ENCODE measurements at places on chromosomes 3 and 15.

DNA sequence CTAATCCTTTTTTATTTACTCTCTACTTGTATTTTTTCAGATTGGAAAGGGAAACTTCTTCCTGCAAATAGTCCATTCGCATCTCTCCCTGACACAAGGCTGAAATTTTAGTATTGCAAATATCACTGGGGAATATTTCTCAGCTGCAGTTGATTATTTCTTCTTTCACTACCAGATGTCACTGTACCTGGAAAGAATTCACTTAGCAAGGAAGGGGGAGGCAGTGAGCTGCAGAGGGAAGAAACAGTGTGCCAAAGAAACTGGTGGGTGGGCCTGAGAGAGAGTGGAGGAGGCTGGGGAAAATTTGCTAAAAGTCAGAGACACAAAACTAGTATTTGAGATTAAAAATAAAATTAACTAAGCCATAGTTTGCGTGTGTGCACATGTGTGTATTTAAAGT lies 142.3 kb upstream of the STT3B start:
- DNase-seq = no peak

- DNase-seq = no peak
Observed at GRCh38 chr15:68592054-68592453, 13.3 kb downstream of the CORO2B start.

DNA sequence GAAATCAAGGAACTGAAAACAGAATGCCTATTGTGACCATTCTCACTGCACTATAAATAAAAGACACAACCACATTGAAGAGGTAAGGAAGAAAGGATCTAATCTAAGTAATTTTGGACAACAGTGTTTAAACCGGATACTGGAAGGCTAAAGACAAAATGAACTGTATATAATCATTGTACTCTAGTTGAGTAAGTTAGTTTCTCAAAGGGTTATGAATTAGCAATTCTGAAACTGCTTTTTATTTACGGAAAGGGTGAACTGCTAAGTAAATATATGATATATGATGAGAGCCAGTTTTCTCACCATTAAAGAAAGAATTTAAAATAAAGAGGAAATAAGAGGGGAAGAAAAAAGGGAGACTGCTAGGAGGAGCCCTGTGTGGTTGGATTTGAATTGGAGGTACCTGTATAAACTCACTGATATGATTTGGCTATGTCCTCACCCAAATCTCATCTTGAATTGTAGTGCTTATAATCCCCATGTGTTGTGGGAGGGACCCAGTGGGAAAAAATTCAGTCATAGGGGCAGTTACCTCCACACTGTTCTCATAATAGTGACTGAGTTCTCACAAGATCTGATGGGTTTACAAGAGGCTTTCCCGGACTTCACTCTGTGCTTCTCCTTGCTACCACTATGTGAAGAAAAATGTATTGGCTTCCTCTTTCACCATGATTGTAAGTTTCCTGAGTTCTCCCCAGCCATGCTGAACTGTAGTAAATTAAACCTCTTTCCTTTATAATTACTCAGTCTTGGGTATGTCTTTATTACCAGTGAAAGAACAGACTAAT lies 607.7 kb downstream of the PYDC2 start:
- no peak for DNase-seq

- no peak for DNase-seq
Observed at GRCh38 chr15:27623560-27624305, 475.4 kb downstream of the OCA2 start.

GRCh38 chr3:183392186-183393034 lies 36.0 kb downstream of the MCF2L2 start:
- DNase-seq = no peak

GRCh38 chr15:68249058-68249713 lies 19.7 kb upstream of the CLN6 start:
- DNase-seq = no peak

DNA sequence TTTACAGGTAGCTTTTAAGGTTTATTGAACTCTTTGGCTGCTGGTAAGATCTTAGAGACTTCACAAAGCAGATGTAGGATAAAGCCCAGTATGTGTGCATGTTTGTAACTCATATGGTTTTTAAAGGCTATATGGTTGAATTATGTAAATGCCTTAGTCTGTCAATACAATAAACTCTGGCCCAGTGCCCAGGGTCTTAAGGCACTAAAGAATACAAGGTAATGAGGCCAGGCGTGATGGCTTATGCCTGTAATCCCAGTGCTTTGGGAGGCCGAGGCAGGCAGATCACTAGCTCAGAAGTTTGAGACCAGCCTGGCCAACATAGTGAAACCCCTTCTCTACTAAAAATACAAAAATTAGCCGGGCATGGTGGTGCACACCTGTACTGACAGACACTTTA lies 170.3 kb upstream of the CGNL1 start:
- DNase-seq = no peak

- no peak for DNase-seq
Observed at GRCh38 chr3:170270282-170270881, 48.2 kb downstream of the PRKCI start.

DNA sequence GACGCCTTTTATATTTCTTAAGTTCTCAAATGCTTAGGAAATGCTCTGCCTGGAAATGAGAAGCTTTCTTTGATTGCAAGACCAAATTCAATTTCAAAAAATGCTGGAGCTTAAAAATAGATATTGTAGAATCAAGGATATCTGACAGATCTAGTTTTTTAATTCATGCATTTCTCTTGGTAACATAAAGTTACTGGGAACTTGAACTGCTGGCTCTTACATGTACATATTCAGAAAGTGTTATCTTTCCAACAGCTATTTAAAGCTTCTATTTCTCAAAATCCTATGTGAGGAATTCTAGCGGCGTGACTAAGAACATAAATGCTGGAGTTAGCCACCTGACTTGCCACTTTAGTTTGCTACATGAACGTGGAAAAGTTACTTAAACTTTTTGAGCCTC lies 109.3 kb downstream of the C3orf38 start:
- no peak for DNase-seq

Data from stimulated activated CD4-positive, alpha-beta T cell treated with anti-CD3 and anti-CD28 coated beads, Interleukin-4, amount 100 ng/mL, for 1 hour (primary cell).